ENCODE measurements at places on chromosomes 2 and 18. TPM values are rescaled to one million over a fixed set of nuclear protein-coding genes. Genes with fewer than 3 reads are reported as not detected.

Gene SESTD1
- total RNA-seq = 66.1 TPM

Gene KRTCAP3
- total RNA-seq = 16.5 TPM

Gene EVA1A
- total RNA-seq = not detected

DNA sequence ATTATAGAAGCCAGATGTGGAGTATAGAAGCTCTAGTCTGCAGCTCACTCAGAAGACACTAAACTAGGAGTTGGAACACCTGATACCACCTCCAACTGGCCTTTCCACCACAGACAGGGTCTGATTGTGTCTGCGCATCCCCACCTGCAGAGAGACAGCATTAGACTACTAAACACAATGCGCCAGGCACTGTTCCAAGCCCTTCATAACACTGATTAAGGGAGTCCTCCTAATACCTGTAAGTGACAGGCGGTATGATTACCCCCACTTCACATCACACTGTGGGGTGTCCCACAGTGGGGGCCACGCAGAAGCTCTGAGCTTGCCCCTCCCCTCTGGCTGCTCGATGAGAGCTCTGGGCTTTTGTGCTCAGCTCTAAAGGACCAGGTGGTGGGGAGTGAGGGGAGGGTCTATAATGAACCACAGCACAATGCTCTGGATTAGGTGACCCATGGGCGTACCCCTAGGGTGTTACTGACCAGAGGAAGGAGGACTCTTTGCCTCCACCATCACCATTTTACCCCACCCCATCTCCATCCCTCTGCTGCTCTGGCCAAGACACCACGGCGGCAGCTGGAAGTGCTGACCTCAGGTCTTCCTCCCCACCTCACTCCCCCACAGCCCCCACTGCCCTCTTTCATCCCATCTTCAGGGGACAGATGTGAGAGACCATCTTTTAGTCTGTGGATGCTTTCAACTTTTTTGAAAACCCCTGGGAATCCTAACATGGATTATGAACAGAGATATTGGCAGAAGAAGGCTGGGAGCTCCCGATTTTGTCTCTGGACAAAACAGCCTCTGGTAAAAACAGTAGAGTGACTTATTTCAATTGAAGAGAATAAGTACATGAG lies 145.1 kb downstream of the GFPT1 start:
- H3K4me3 ChIP-seq = no peak overlapping the region
- no peaks in the 10 kb centered on the region for H3K27me3 ChIP-seq
- H3K27ac ChIP-seq = no peak overlapping the region
- H3K4me1 ChIP-seq = no peaks in the 10 kb centered on the region
- H3K36me3 ChIP-seq = no peaks in the 10 kb centered on the region
- no peak for DNase-seq

GRCh38 chr2:102940684-102941083 lies 178.9 kb downstream of the TMEM182 start:
- H3K4me1 ChIP-seq = no peaks in the 10 kb centered on the region
- H3K4me3 ChIP-seq = no peak overlapping the region
- H3K27ac ChIP-seq = no peak overlapping the region
- no peaks in the 10 kb centered on the region for H3K36me3 ChIP-seq
- DNase-seq = no peak
- H3K27me3 ChIP-seq = no peaks in the 10 kb centered on the region

DNA sequence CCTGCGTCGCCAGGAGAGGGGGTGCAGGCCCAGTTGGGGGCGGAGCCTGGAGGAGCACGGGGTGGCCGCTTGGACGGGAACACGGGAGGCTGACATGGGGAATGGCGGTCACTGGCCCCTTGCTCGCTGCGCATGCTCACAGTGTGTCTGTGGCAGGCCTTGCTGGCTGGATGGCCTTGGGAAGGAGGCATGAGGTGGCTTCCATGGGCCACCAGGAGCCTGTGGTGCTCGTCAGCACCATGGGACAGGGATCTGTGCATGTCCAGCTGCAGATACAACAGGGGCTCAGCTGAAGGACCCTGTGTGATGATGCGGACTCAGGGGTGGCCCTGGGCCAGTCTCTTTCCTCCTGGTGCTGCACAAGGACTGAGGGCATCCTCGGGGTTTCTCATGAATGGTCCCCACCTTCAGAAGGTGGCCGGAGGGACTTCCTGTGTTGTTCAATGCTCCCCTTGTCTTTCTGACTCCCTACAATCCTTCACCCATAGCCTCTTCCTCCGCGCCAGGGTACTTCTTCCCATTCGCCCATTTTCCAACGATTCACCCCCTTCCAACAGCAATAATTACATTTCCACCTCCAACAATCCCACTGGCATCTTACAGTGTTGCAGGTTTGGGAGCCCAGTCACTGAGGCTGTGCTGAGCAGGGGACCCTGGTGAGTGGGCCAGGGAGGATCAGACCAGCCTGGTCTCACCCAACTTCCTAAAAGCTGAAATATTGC lies 3.4 kb upstream of the SP140L start:
- no peak overlapping the region for H3K27ac ChIP-seq
- H3K4me1 ChIP-seq = peaks cover 50% of the 10 kb centered on the region
- H3K4me3 ChIP-seq = no peak overlapping the region
- DNase-seq = no peak

GRCh38 chr2:21489080-21489479 lies 365.3 kb downstream of the TDRD15 start:
- H3K36me3 ChIP-seq = no peaks in the 10 kb centered on the region
- no peaks in the 10 kb centered on the region for H3K4me1 ChIP-seq
- no peak for DNase-seq
- no peak overlapping the region for H3K4me3 ChIP-seq
- H3K27me3 ChIP-seq = no peaks in the 10 kb centered on the region

- DNase-seq = peak; percentile 92
- peak within 1 kb of the TSS; percentile 95 for H3K27ac ChIP-seq
- H3K4me1 ChIP-seq = peaks cover 49% of the 10 kb centered on the region
- no peaks in the 10 kb centered on the region for H3K27me3 ChIP-seq
- H3K36me3 ChIP-seq = no peaks in the 10 kb centered on the region
These were observed at the start of gene INPP5D for GRCh38 chr2:233059797-233060500. INPP5D (plus strand) TSS chr2:233060342; CDS start chr2:233060479, 137 bp downstream.

DNA sequence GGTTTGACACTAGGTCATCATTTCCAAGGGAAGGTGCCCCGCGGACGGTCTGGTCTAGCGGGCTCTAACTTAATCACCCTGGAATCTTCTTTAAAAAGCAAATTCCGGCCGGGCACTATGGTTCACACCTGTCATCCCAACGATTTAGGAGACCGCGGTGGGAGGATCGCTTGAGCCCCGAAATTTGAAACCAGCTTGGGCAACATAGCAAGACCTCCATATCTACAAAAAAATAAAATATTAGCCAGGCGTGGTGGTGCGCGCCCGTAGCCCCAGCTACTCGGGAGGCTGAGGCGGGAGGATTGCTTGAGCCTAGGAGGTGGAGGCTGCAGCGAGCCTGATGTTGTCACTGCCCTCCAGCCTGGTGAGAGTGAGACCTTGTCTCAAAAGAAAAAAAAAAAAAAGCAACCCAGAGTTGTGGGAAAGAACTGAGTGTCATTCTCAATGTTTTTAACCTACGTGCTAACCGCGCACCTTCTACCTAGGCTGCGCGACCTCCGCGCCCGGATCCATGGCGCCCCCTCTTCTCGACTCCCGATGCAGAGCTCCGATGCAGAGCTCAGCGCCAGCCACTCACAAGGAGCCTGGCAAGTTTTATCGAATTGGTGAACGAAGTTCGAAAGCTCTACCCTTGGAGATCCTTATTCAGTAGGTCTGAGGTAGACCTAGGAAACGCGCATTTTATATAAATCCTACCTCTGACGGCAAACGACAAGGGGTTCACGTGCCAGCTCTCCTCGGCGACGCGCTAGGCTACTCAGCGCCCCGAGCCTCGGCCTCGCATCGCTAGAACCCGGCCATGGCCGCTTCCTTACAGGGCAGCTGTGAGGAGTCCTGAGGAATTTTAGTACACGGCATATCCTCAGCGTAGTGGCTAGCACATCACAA lies 888 bp upstream of the TWSG1 start:
- no peaks in the 10 kb centered on the region for H3K36me3 ChIP-seq
- H3K4me1 ChIP-seq = peaks cover 19% of the 10 kb centered on the region
- H3K27ac ChIP-seq = peak overlapping the region; percentile 50
- H3K4me3 ChIP-seq = peak overlapping the region; percentile 59
- no peak for DNase-seq
- no peaks in the 10 kb centered on the region for H3K27me3 ChIP-seq

GRCh38 chr2:120094795-120095194 lies 81.9 kb downstream of the EPB41L5 start:
- H3K36me3 ChIP-seq = peaks cover 3% of the 10 kb centered on the region
- no peaks in the 10 kb centered on the region for H3K4me1 ChIP-seq
- no peak for DNase-seq
- H3K27ac ChIP-seq = no peak overlapping the region
- no peak overlapping the region for H3K4me3 ChIP-seq
- no peaks in the 10 kb centered on the region for H3K27me3 ChIP-seq

- H3K27ac ChIP-seq = no peak overlapping the region
- no peak for DNase-seq
- H3K4me3 ChIP-seq = no peak overlapping the region
- H3K27me3 ChIP-seq = no peaks in the 10 kb centered on the region
- H3K36me3 ChIP-seq = no peaks in the 10 kb centered on the region
These were observed 31.9 kb downstream of the ATP8B1 start for GRCh38 chr18:57771193-57771592.

GRCh38 chr2:171522052-171522787 lies at the start of gene CYBRD1:
CYBRD1 (plus strand) TSS chr2:171522474; CDS start chr2:171522546, 72 bp downstream.
- no peaks in the 10 kb centered on the region for H3K36me3 ChIP-seq
- H3K4me1 ChIP-seq = peaks cover 21% of the 10 kb centered on the region
- peak within 1 kb of the TSS; percentile 66 for H3K4me3 ChIP-seq
- DNase-seq = peak; percentile 15
- no peak within 1 kb of the TSS for H3K27ac ChIP-seq

GRCh38 chr18:10748641-10749040 lies 222.8 kb downstream of the NAPG start:
- no peaks in the 10 kb centered on the region for H3K36me3 ChIP-seq
- DNase-seq = no peak
- no peaks in the 10 kb centered on the region for H3K4me1 ChIP-seq
- H3K27me3 ChIP-seq = no peaks in the 10 kb centered on the region
- H3K4me3 ChIP-seq = no peak overlapping the region

- no peak overlapping the region for H3K27ac ChIP-seq
- H3K36me3 ChIP-seq = no peaks in the 10 kb centered on the region
- no peak overlapping the region for H3K4me3 ChIP-seq
- H3K4me1 ChIP-seq = no peaks in the 10 kb centered on the region
These were observed 99.7 kb downstream of the SLC8A1 start for GRCh38 chr2:40352041-40352702.

- no peaks in the 10 kb centered on the region for H3K4me1 ChIP-seq
- no peak overlapping the region for H3K27ac ChIP-seq
- H3K4me3 ChIP-seq = no peak overlapping the region
- DNase-seq = no peak
- no peaks in the 10 kb centered on the region for H3K36me3 ChIP-seq
These were observed 109.0 kb downstream of the LAMA3 start for GRCh38 chr18:23798249-23798648.

- no peak overlapping the region for H3K27ac ChIP-seq
- H3K27me3 ChIP-seq = no peaks in the 10 kb centered on the region
- no peak for DNase-seq
- H3K4me3 ChIP-seq = no peak overlapping the region
These were observed 242.9 kb downstream of the ARL6IP6 start for GRCh38 chr2:152961351-152961750.

- peaks cover 16% of the 10 kb centered on the region for H3K4me1 ChIP-seq
- DNase-seq = no peak
- no peaks in the 10 kb centered on the region for H3K27me3 ChIP-seq
- peak overlapping the region; percentile 41 for H3K27ac ChIP-seq
These were observed 618 bp downstream of the POLR2D start for GRCh38 chr2:127857265-127857808.

- no peak overlapping the region for H3K27ac ChIP-seq
- H3K4me1 ChIP-seq = peaks cover 7% of the 10 kb centered on the region
- H3K4me3 ChIP-seq = no peak overlapping the region
These were observed 219.6 kb upstream of the ID2 start for GRCh38 chr2:8462280-8462679.

DNA sequence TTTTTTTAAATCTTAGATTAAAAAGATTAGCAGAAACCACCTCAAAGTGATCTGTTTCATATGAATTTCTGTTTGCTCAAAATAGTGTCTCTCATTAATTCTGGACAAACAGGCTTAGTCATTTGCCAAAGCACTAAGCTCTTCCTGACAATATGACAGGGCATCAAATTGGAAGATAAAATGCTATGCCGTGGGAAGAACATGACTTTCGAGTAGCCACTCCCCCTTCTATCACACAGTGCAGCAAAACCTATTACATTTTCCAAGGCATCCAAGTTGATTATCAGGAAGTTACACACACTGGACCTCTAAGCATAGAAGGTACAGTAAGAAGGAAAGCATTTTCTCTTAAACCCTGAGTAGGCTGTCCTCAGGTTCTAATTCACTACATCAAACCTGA lies 89.5 kb downstream of the STK39 start:
- no peaks in the 10 kb centered on the region for H3K4me1 ChIP-seq
- no peak for DNase-seq
- no peak overlapping the region for H3K27ac ChIP-seq
- H3K27me3 ChIP-seq = no peaks in the 10 kb centered on the region

Measured in B cell (primary cell).